ENCODE measurements at places on chromosomes 4 and X.

DNA sequence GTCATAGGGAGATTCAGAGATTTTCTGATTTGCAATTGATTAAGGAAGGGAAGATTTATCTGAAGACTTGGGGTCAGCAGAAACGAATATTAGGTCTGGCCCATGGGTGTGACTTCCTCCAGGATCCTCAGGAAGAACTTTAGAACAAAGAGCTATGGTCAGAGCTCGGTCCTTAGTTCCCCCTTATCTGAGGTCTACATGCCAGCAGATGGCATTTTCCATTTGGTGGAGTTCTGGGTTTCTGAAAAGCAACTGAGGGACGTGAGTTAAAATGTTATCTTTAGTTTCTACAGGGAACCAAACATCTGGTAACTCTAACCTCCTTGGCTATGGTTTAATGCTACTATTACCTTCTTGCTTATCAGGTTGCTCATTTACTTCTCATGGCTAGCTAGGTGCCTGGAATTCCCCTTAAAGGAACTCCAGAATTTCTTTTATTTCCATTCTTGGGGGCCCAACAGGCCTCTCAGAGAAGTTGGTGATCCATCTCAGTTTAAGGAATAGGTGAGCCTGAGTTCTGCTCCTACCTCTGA is 40.7 kb downstream of the KLF3 start:
- DNase-seq = no peak

GRCh38 chr4:122548452-122548851 is 72.4 kb downstream of the IL21 start:
- DNase-seq = no peak

- no peak for DNase-seq
Observed at GRCh38 chrX:13697455-13697854, 8.5 kb downstream of the RAB9A start.

DNA sequence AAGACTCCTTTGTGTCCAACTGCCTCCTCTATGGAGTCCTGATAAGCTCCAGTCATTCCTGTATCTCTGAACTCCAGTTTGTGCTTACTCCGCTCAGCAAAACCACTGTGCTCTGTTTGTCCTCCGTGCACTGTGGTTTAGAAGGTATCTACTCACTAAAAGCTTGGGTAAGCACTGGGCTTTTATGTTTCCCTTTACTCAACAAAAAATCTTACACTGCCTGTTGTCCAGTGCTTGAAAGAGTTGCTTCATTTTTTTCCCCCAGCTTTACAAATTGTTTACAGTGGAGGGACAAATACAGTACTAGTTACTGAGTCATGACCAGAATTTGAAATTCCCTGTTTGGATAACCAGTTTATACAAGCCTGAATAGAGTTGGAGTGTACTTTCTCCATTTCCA is 545.3 kb upstream of the FAT1 start:
- DNase-seq = no peak

DNA sequence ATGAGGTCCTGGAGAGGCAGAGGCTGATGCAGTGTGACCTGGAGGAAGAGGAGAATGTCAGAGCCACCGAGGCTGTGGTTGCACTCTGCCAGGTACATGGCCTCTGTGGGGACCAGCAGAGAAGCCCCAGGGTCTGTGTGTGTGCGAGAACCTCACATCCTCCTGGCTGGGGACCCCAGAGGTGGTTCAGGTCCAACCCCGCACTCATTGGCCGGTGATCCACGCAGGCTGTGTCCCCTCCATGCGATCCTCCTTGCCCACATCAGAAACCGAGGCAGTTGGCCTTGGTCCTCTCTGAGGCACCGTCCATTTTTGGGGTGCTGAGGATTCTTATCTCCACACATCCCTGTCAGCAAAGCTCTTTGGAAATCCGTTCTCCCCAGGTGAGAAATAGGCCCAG is 45.3 kb downstream of the EVC start:
- DNase-seq = no peak

DNA sequence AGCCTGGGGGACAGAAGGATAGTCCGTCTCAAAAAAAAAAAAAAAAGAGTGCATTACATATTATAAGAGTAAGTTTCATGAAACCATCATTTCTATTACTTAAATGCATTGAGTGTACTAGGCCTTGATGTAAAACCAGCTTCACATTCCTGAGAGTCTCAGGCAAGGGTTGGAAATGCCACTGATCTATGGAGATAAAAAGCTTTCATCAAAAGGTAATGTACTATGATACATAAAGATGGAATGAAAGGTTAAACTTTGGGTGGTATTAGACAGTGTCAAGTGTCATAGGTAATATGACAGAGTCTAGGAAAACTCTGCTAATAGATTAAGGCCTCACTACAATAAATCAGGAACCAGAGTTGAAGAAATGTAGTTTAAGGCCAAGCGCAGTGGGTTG is 7.4 kb downstream of the CFAP97 start:
- DNase-seq = no peak

DNA sequence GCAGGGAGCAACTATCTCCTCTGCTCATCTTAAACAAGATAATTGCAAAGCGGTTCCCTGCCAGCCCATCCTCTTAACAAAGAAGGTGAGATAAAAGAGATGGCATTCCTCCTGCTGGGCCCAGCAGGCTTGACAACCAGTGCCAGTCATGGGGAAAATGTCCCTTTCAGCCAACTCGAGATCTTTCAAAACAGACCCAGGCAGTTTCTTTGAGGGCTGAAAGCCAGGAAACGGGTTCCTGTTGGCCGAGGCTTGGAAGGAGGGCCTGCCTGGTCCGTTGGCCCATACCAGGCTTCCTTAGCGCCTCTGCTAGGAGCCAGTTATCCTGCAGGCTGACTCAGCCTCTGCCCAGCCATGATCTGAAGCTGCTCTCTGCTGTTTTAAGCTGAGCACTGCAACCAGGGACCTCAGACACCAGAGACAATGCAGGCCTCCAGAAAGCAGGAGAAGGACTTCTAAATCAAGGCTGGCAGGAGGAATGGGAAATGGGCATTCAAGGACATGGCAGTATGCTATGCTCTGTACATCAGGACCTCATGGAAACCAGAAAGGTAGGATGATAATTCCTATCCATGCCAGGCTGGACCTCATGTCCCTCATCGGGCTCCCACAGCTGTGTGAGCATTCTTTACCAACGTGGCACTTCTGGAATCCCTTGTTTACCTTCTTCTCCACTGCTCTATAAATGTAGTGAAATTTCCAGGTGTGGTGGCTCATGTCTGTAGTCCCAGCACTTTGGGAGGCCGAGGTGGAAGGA is 42.4 kb upstream of the SLC2A9 start:
- DNase-seq = no peak

GRCh38 chrX:121254336-121254735 is 206.9 kb downstream of the GLUD2 start:
- no peak for DNase-seq

DNA sequence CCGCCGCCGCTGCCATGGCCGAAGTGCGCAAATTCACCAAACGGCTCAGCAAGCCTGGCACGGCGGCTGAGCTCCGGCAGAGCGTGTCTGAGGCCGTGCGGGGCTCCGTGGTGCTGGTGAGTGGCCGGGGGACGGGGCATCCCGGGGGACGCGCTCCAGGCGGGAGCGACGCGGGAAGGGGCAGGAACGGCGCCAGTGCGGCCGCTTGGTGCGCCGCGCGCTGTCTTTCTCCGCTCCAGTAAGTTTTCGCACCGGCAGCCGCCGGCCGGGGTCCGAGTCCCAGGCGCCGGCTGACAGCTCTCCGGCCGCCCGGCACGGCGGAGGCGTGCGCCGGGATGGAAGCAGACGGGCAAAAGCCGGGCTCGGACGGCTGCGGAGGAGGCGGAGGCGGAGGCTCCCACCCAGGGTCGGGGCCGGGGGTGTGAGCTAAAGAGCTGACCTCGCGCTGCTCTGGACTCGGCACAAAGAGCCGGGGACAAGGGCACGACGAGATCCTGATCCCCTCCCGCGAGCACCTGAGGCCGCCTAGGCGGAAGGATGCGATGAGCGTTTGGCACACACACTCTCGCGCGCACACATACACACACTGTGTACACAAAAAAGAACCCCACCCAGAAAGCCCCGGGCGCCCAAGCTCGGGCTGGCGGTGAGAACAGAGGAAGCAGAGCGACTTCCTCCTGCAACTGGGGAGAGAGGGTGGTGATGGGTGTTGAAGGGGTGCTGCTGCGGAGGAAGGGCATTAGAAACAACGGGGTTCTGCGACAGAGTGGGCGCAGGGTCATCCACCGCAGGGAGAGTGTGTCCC is 545 bp downstream of the DOCK11 start:
- peak; percentile 50 for DNase-seq

GRCh38 chrX:96722781-96723180 is 38.1 kb downstream of the DIAPH2 start:
- DNase-seq = no peak

DNA sequence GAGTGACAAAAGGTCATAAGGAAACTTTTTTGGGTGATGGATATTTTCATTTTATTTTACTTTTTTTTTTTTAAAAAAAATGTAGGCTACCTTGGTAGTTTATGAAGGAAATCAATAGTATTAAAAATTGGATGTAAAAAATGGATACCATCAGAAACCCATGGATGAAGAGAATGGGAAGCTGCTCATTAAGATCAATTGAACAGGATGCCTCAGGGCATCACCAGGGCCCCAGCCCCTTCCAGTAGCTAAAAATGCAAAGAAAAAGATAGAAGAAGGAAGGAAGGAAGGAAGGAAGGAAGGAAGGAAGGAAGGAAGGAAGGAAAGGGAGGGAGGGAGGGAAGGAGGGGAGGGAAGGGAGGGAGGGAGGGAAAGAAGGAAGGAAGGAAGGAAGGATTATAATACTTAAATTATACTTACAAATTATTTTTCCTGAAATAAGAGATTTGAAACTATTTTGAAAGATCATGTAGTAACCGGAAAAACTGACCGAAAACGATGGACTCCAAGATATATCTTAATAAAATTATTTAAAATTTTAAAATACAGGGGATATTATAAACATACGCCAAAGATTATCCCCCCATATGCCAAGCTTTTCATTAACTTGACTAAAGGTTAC is 24.1 kb downstream of the OSTC start:
- no peak for DNase-seq

DNA sequence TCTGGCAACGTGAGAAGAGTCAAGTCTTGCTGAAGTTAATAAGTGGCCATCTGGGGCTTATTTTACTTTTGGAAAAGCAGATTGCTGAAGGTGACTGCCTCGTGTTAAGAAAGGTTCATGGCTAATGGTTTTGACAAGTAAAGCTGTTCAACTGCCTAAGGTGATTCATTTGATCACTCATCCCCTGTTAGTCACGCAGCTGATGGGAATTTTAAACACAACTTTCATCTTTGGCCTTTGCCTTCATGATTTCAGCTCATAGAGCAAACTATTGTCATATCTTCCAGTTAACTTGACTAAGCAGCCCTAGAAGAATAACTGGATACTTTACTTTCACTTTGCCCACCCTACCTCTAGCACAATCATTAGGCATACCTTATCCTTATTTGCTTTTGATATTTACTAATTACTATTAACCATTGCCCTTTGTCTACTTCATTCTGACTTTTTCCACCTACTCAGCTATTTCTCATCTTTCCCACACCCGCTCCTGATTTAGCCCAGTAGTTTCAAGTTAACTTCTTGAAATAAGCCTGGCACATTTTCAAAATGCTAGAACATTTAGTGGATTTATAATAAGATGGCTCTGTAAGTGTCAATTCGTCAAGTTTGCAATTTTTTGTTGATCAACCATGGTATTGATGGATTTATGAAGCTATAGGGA is 170.6 kb upstream of the S100G start:
- DNase-seq = no peak

DNA sequence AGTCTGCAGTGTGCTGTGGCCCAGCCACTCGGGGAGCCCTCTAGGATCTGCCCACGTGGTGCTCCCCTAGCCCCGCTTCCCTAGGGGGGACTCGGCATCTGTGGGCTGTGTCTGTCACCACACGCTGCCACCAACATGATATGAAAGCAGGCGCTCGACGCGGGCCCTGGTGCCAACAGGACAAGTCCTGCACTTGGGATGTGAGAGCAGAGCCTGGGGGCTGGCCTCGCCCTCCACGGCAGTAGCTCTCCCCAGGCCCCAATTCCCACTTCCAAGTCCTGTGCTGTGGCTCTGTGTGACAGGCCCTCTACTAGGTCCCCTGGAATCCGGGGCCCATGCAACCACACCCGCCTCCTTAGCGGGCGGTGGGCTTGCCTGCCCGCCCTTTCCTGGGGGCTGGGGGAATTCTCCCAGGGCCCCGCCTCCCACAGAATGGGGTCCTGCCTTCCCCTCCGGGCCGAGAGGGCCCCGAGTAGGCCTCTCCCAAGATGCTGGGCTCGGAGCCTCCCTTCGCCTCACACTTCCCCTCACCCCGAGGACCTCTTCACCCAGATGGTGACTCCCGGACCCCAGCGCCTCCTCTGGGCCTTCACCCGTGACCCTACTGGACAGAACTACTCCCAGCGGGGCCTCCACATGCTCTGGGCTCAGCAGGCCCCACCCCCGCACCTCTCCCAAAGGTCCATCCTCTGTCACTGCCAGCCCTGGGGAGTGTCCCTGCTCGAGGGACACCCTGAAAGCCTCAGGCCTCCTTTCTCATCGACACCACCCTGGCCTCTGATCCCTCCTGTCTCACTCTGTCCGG is 11.2 kb downstream of the LRPAP1 start:
- no peak for DNase-seq

DNA sequence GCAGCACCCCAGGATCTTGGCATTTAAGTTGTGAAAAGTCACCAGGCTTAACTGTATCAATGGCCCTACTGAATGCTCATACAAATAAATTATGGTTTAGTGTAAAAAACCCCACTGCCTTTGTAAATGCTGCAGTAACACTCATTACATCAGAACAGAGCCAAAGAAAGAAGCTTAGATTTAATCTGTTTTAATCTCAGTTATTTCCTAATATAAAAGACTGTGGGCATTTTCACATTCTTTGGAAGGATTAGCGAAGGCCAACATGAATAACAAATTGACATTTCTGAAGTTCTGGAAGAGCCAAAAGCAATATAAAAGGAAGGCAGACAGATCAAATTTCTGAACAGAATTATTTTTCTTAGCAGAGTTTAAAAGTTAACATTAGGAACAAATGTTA is 140.0 kb upstream of the HCCS start:
- no peak for DNase-seq

DNA sequence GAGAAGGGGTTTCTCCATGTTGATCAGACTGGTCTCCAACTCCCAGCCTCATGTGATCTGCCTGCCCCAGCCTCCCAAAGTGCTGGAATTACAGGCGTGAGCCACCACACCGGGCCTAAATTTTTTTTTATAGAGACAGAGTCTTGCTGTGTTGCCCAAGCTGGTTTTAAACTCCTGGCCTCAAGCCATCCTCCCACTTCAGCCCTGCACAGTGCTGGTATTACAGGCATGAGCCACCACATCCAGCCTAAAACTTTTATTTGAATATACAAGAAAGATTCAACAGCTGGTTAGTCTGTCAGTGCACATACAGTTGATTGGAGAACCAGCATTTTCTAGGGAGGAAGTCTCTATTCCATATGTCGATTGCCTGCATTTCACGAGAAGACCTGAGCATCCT is 91.2 kb downstream of the LRP2BP start:
- DNase-seq = no peak

GRCh38 chrX:20300822-20301221 is 34.1 kb upstream of the RPS6KA3 start:
- DNase-seq = no peak

DNA sequence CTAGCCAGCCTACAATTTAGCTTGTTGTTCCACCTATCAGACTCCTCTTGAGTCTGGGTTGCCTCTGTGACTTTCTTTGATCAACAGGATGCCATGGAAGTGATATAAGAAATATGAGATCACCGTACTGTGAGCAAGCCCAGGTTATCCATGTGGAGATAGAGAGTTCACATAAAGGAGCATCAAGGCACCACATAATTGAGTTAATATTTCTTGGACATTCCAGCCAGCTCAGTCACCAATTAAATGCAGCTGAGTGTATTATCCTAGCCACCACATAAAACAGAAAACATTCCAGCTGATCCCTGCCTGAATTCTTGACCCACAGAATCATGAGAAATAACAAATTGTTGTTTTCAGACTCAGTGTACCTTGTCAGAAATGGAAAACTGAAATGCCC is 253.6 kb downstream of the PPP1R2C start:
- DNase-seq = no peak
